Stimulated activated CD8-positive, alpha-beta memory T cell treated with anti-CD3 and anti-CD28 coated beads, Interleukin-7, amount 100 ng/mL, for 24 hours (primary cell): ENCODE measurements at places on chromosomes 6 and 20.

DNA sequence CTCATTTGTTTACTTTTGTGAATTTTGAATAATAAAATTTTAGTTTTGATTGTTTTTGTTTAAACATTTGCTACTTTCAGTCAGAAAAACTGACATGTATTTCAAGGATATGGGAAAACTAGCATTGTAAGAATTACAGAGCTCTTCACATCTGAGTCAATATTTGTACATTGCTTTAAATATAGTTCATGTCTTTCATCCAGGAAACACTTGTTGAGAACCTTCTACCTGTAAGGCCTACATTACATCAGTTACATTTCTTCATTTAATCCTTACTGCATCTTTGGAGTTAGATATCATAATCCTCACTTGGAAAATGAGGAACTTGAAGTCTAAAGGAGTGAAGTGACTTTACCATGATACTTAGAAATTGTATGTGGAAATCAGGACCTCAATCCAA, 242.9 kb downstream of the KCNQ5 start:
- no peak for DNase-seq

GRCh38 chr6:155517294-155517693, 61.7 kb upstream of the NOX3 start:
- DNase-seq = no peak

GRCh38 chr20:43457640-43458421, at the start of gene SRSF6:
Gene SRSF6, plus strand, starts transcription at chr20:43457896. Its CDS starts 138 bp downstream, at chr20:43458034.
- DNase-seq = peak; percentile 87

- DNase-seq = no peak
Observed at GRCh38 chr6:67535946-67536345, 1099.1 kb upstream of the ADGRB3 start.

GRCh38 chr20:4512891-4513550, 208.7 kb upstream of the PRND start:
- DNase-seq = no peak

DNA sequence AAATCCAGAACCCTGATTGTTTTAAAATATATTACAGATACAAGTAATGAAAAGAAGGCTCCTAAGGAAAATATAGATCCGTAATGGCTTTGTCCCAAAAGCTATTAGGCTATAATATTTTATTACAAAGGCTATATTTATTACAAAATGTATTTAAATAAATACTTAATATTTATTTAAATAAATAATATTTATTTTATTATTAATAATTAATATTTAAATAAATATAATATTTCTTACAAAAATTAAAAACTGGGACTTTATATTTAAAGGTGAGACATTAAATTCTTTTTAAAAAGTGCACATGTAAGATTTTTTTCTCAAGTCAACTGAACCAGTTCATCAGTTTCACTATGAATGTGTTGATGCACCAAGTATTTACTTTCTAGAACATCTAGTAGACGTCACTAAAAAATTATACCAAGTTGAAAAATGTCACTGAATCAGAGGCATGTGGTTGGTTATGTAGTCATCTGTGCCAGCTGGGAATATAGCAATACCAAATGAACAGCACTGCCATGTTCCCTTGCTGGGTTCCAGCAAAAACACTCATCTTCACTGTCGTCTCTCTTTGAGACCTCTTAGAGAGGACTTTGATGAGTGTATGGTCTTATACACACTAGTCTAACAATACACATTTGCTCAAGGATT, 278.9 kb downstream of the ESR1 start:
- DNase-seq = no peak

- no peak for DNase-seq
Observed at GRCh38 chr6:134712311-134712710, 237.6 kb downstream of the ALDH8A1 start.

DNA sequence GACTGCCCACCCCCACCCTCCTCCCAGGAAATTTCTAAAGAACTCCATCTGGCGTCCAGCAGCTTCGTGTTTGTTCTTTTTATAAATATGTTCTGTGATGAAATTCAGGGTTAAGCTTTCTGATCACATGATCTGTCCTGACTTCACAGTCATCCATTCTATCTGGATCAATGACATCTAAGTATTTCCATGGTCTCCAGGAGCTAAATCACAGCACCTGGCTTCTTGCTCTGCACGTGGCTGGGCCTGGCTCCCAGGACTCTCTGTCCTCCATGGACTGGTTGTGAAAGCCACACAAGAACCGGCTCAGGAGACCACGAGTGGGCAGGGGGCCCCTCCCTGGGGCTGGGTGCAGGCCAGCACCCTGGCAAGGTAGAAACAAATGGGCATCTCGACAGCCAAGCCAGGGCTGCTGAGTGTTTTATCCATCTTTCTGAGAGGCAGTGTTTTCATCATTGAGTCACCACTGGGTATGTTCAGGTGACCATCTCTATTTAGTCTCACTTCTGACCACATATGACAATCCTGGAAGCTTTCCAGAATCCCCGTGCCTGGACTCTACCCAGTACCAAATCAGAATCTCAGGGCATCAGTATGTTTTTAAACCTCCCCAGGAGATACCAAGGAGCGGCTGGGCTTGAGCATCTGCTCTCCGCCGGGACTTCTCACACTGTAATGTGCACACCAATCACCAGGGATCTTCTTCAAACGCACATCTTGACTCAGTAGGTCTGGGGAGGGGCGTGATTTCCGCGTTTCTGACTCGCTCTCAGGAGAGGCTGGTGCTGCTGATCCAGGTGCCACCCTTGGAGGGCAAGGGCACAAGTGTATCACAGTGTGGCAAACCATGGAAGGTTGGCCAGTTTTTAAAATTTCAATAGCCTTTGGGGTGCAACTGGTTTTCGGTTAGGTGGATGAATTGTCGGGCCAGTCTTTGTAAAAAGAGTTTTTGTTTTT, 31.6 kb upstream of the PXDC1 start:
- DNase-seq = no peak

DNA sequence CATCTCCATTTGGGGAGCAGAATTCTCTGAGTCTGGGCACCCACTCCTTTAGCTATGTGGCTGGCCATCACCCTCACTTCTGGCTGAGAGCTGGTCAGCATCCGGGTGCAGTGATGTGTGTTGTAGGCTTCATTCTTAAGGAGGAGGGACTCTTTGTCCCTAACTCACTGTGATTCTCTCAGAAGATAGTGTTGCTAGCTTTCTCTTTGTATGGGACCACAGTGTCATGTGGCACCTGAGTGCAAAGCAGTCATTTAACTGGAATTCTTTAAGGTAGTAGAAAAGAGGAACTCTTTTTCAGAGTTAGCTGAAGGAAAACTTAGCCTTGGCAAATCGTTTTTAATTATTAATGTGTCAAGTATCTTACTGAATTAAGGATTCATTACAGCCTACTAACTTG, 165.9 kb downstream of the JARID2 start:
- DNase-seq = no peak

DNA sequence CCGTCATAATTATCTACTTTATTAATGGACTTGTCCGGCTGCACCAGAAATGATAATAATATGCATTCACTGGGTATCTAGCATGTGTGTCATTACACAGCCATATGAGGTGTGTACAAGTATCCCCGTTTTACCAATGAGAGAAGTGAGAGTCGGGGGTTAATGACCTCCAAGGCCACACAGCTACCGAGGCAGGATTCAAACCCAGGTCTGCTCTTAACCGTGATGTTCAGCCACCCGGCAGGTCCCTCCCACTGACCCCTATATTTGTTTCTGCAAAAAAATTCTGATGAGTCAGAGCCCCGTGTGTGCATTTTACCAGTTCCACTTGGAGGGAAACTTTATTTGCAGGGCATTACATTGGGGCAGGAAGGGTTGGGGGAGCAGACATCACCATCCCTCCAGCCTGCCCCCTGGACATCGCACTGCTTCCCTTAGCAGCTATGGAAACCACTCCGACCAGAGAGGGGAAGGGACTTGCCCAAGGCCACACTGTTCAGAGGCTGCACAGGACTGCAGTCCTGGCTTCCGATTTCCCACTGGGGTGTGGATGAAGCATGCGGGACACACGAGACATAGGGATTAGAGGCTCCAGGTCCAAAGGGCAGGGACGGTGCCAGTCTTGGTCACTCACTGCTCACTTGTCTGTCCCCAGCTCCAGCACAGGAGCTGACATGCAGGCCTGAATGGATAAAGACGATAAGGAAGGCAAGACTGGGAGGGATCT, 10.1 kb upstream of the SRC start:
- no peak for DNase-seq

DNA sequence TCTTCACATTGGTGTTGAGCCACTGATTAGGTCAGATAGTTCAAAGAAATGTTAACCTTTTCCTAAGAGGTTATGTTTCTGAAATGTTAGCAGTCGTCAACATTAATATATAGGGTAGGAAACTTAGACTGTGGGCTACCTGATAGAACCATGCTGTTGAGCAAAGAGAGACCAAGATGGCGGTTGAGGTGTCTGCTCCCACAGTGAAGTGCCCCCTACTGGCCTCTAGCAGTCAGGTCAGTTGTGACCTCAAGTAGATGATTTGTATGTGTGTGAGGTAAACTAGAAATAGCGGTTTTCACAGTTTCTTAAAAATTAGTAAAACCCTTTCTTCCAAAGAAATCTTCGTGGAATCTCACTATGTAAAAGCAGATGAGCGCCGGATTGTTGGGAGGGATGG, 40.3 kb downstream of the MTHFD1L start:
- DNase-seq = no peak

GRCh38 chr20:47358672-47359529, 2.4 kb upstream of the ZMYND8 start:
- DNase-seq = no peak

DNA sequence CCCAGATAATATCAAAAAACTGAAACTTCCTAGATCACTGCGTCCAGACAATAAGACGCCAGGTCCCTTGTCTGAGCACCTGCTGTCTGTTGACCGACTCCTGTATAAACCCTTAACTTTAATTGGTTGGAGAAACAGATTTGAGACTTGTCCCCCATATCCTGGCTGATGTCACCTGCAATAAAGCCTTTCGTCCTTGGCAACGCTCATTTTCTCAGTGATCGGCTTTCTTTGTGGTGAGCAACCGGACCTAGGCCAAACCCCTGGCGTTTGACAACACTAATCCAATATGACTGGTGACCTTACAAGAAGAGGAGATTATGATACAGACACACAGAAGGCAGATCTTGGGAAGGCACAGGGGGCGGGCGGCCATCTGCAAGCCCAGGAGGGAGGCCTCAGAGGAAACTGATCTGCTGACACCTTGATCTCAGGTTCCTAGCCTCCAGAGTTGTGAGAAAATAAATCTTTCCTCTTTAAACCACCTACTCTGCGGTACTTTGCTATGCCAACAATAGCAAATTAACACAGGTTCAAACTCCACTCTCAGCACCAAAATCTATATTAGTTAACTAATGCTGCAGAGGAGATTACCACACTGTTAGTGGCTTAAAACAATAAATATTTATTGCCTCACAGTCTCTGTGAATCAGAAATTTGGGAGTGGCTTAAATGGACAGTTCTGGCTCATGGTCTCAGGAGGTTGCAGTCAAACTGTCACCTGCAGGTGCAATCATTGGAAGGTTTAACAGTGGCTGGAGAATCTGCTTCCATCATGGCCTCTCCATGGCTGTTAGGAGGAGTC, 178.7 kb downstream of the OTOR start:
- DNase-seq = no peak
